Activated naive CD8-positive, alpha-beta T cell treated with anti-CD3 and anti-CD28 coated beads, Interleukin-2, amount 10 ng/mL, durations not matched to agents 7 days and 5 days (primary cell): ENCODE measurements at places on chromosomes 16 and 17.
A peak's percentile ranks its signal among the peaks of the same experiment; 100 is the strongest.

- DNase-seq: no peak
Observed at GRCh38 chr17:5922476-5922875, 147.7 kb upstream of the WSCD1 start.

DNA sequence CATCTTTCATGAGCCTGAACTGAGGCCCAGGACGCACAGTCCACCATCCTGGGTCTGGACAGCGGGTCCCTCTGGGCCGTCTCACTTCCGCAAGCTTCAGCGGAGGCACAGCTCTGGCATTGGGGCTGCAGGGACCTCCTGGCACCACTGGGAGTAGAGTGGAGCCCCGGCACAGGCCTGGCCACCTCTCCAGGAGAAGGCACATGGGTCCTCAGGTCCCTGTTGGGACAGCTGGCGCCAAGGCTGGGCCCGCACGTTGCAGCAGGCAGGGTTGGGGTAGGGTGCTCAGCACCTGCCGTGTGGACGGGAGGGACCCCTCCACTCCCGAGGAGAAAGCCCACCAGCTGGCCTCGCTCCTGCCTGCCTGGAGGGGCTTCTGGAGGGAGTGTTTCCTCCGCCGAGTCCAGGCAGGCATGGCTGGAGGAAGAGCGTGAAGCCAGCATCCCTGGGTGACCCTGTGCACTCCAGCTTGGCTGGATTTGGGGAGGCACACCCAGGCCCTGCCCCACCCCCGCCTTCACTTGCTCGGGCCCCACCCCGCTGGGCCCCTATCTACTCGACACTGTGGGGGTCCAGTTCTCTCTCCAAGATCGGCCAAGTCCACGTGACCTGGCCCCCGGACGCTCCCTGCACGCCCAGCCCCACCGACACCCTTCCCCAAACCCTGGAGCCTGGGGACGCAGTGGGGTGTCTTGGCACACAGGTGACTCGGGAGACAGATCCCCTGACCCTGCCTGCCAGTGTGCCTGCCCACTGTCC is 6.6 kb upstream of the METRNL start:
- no peak for DNase-seq

DNA sequence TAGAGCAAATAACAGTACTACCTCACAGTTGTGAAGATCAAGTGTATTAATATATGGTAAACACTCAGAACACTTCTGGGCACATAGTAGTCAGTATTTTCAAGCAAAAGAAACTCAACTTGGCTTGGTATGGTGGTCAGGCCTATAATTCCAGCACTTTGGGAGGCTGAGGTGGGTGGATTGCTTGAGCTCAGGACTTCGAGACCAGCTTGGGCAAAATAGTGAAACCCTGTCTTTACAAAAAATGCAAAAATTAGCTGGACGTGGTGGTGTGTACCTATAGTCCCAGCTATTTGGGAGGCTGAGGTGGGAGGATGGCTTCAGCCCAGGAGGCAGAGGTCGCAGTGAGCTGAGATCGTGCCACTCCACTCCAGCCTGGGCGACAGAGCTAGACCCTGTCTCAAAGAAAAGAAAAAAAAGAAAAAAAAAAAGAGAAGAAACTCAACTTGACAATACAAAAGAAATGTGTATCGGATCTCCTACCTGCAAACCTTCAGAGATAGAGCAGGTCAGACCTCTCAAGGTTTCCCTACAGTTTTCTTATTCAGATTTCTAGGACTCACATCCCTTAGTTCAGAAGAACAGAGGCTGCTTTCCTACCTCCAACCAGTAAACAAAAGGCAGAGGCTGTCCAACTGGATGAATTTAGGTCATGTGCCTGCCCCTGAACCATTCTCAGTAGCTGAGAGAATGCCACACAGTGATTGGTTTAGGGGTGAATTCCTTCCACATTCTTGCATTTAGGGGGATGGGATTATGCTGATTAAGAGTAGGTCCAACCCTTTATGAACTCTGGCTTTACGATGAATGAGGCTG is 1.7 kb upstream of the KPNA2 start:
- DNase-seq: no peak

GRCh38 chr16:88505405-88506082 is 52.5 kb downstream of the ZFPM1 start:
- peak; percentile 66 for DNase-seq

DNA sequence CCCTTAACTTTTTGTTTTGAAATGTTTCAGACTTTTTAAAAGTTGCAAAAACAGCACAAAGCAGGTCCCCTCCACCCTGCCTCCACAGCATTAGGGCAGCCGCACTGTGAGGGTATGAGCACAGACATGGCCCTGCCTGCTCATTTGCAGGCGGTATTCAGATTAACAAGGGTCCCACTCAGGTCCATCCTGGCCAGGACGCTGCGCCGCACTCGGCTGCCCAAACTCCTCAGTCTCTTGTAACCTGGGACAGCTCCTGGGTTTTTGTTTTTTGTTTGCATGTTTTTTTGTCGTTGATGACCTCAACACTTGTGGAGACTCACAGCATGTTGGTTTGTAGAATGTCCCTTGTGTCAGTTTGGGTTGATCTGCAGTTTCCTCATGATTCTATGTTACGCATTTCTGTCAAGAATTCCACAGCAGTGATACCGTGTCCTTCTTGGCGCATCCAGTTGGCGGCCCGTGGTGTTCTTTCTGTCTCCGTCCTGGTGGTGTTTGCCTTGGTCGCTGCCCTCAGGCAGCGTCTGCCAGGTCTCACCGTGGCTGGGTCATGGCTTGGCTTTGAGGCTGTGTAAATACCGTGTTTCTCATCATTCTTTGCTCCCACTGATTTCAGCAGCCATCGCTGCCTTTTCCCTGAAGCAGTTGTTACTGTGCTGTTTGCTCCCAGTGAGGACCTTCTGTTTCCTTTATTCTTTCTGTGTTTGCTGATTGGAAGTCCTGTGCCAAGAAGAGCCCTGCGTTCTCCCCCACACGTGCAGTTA is 18.5 kb downstream of the CRAMP1 start:
- no peak for DNase-seq

- DNase-seq: no peak
Observed at GRCh38 chr17:50027881-50028735, 27.8 kb upstream of the ITGA3 start.

- DNase-seq: peak; percentile 67
Observed at GRCh38 chr17:50626037-50626574, 8.6 kb upstream of the ABCC3 start.

- DNase-seq: no peak
Observed at GRCh38 chr16:68065716-68066305, 19.4 kb upstream of the NFATC3 start.

DNA sequence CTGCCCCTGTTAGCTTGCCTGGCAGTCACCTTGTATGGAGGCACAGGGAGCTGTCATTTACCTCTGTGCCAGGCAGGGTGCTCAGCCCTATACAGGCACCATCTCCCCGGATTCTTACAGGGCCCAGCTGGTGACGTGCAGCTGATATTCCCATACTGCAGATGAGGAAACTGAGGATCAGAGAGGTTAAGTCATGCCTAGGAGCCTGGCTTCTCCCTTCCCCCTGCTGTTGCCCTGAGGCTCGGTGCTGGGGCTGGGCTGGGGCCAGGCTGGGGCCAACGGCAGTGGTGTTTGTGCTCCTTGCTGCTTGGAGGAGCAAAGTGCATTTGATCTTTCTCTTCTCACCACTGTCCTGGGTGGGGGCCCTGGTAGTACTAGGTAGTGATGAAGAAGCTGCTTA is 54.7 kb upstream of the IL34 start:
- no peak for DNase-seq

GRCh38 chr17:29633886-29634285 is 11.2 kb upstream of the CORO6 start:
- DNase-seq: no peak

GRCh38 chr16:72637306-72637705 is 410.6 kb downstream of the ZFHX3 start:
- DNase-seq: no peak

GRCh38 chr17:9872852-9873251 is 32.2 kb downstream of the RCVRN start:
- DNase-seq: no peak

GRCh38 chr16:53065461-53066061 is 10.8 kb downstream of the CHD9 start:
- no peak for DNase-seq

- no peak for DNase-seq
Observed at GRCh38 chr17:8900207-8900606, 32.7 kb upstream of the PIK3R6 start.

GRCh38 chr17:79159471-79159870 is 84.8 kb downstream of the ENGASE start:
- DNase-seq: no peak

DNA sequence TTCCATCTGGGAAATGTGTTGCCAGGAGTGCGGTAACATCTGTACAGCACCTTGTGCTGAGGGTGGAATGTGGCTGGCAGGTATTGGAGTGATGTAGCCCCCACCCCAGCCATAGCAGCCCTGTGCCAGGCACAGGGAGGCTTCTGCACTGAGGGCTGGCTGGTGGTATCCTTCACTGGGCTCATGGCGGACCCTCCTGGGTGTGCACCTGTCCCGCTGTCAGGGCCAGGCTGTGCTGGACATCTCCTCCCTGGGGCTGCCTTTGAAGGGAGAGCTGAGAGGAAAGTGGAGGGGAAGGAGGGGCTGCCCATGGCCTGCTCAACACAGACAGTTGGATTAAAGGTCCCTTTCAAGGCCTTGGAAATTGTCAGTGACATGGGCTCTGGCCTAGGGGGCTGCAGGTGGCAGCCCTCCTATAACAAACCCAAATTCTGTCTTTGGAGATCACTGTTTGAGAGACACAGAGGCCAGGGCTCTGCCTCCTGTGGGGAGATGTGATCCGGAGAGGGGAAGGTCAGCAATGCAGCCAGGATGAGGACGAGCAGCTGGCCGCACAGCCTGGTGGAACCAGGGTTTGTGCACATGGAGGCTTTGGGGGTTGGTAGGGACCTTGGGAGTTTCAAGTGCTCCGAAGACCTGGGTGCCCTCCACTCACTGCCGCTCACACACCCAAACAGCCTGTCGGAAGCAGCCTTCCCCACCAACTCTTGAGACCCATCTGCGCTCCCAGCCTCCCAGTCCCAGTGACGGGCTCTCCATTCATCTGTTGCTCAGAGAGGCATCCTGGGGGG is 22.8 kb downstream of the NKD1 start:
- no peak for DNase-seq

DNA sequence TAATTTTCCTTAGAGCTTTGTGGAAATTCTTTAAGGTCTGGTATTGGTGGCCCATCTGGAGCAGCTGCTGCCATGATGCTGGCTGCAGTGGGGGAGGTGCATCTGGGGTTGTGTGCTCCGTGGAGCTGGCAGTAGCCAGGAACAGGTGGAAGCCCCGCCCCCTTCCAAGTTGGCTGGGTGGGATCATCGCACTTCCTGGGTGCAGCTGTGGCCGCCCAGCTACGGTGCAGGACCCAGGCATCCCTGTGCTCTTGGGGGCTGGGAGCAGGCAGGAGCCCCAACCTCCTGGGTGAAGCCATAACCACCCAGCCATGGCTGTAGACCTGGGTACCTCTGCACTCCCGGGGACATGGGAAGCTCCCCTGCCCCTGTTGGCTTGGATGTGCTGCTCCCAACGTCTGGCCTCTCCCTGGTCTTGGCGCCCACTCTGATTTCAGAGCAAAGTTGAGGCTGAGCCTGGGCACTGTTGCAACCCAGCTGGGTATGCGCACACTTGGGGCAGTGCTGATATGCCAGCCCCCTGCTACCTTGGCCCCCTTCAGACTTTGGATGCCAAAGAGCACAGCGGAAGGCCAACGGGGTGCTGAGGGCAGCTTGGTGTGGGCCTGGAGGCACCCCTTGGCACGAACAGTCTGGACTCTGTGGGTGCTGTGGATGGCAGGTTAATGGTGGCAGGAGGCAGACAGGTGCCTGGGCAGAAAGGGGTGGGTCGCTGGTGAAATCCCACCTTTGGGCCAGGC is 145.2 kb downstream of the MYO1D start:
- DNase-seq: no peak

- DNase-seq: no peak
Observed at GRCh38 chr17:51830451-51830850, 328.1 kb downstream of the CA10 start.

DNA sequence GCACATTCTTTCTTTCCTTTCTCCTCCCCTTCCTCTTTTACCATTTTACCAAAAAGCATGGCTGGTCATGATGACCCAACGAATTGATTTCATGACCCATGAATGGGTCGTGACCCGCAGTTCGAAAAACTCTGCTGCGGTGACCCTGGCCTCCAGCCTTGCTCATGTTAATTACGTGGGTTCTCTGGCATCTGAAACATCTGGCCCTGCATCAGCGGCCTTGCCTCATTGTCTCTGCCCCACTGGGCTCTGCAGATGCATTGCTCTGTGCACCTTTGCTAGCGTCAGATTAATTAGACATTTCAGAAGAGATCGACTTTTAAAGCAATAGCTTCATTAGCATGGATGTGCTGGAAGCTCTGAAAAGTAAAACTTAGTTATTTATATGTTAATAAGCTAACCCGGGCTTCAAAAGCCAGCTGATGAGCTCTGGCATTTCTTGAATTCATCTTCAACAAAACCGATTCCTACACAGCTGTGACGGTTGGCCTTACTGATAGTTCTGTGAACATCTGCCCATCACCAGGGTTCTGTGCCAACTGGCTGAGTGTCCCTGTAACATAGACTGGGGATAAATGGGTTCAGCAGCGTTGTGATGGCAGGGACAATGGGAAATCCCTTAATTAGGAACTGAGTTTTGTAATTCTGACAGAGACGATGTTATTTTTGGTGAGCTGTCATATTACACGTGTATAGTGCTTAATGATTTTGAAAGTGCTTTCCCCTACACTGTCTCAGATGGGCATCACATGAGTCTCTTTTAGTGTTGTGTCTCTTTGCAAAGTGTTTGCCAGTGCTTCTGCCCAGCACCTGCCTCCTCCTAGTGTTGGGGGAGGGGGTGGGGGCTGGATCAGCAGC is 225.9 kb upstream of the EEF2KMT start:
- DNase-seq: no peak

GRCh38 chr17:28704219-28704858 is 7.3 kb downstream of the PROCA1 start:
- no peak for DNase-seq

DNA sequence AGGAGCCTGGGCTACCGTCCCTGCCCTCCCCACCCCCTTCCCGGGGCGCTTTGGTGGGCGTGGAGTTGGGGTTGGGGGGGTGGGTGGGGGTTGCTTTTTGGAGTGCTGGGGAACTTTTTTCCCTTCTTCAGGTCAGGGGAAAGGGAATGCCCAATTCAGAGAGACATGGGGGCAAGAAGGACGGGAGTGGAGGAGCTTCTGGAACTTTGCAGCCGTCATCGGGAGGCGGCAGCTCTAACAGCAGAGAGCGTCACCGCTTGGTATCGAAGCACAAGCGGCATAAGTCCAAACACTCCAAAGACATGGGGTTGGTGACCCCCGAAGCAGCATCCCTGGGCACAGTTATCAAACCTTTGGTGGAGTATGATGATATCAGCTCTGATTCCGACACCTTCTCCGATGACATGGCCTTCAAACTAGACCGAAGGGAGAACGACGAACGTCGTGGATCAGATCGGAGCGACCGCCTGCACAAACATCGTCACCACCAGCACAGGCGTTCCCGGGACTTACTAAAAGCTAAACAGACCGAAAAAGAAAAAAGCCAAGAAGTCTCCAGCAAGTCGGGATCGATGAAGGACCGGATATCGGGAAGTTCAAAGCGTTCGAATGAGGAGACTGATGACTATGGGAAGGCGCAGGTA is 762 bp downstream of the CDK12 start:
- no peak for DNase-seq

GRCh38 chr17:42061646-42062487 is 11.5 kb upstream of the C17orf113 start:
- no peak for DNase-seq

GRCh38 chr17:32518646-32519227 is 31.9 kb downstream of the CDK5R1 start:
- DNase-seq: no peak
